ENCODE measurements at places on chromosomes 16 and 17. TPM values are rescaled to one million over a fixed set of nuclear protein-coding genes. Genes with fewer than 3 reads are reported as not detected.

DNA sequence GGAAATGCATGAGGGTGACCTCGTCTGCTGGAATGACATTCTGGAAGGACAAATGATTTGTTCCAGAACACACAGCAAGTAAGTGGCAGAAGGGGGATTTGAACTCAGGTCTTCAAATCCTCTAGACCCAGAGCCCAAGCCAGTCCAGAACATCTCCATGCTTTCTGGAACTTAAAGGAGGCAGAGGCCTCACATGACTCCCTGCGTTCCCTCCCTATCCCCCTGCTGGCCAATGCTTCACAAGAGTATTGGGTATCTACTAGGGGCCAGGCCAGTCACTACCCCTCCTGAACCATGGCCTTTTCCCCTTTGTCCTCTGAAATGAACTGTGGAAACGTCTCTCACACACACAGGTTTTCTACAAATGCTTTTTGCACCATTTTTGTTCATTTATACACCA lies 7.6 kb upstream of the BEAN1 start:
- no peak for DNase-seq

DNA sequence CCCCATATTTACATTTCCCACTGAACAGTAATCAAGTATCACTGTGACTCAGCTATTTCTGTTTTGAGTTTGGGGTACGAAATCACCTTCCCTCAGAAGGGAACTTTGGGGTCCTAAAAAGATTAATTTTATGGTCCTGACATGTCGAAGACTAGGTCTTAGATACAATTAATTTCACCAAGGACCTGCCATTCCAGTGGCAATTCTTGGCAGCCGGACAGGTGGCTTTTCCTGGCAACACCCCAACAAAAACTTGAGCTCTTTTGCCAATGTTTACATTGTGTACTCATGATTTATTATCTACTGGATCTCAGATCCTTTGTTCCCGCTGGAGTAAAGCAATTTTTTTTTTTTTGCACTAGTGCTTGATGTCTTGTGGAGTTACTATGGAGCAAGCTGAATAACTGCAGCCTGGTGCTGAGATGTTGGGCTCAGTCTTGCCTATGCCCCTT lies 14.4 kb downstream of the SLFN5 start:
- DNase-seq, result peak; percentile 48

GRCh38 chr17:74711058-74711824 lies 1.5 kb downstream of the CD300LF start:
- no peak for DNase-seq

- no peak for DNase-seq
Observed at GRCh38 chr16:85535352-85536072, 77.6 kb upstream of the GSE1 start.

DNA sequence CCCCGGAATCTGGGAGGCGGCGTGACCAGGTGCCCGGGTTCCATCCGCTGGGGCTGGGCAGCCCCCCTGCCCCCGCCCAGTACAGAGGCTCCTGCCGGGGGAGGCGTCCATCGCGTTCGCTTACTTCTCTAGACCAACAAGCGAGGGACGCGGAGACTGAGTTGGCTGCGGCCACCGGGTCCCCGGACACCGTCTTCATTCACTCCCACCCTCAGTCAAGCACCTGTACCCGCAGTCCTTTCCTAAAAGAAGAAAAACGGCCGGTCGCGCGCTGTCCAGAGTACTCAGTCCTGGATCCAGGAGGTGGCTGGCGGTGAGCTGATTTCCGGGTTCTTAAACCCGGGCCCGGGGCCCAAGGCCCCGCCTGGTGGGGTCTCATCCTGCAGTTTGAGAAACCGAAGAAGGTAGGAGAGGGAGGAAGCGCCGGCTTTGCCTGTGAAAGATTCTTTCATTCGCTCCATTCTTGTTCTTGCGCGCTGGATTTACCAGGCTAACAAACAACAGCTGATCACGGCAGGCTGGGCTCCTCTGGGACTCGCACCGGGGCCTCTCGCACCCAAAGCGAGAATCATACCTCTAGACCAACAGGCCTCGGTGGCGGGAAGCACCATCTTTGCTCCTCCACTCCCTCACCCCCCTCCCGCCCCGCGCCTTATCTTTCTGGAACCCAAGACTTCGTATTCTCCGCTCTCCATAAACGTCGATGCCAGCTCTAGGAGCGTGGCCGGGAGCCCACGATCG lies 17.4 kb upstream of the OR1F1 start:
- DNase-seq, result no peak

DNA sequence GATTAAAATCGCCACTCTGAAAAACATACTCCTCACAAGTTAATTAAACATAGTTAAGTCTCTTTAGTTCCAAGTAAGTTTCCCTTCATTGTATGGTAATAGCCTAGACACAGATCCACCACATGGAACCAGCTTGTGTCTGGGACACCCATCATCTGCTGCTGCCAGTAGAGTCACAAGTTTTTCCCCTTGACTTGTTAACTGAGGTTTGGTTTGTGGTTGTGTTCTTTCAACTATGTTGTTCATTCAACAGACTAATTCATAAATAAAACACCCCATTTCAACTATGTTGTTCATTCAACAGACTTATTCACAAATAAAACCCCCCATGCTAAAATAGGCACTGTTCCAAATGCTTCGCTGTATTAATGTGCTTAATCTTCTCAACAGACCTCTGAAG lies 24.4 kb downstream of the YWHAE start:
- no peak for DNase-seq

DNA sequence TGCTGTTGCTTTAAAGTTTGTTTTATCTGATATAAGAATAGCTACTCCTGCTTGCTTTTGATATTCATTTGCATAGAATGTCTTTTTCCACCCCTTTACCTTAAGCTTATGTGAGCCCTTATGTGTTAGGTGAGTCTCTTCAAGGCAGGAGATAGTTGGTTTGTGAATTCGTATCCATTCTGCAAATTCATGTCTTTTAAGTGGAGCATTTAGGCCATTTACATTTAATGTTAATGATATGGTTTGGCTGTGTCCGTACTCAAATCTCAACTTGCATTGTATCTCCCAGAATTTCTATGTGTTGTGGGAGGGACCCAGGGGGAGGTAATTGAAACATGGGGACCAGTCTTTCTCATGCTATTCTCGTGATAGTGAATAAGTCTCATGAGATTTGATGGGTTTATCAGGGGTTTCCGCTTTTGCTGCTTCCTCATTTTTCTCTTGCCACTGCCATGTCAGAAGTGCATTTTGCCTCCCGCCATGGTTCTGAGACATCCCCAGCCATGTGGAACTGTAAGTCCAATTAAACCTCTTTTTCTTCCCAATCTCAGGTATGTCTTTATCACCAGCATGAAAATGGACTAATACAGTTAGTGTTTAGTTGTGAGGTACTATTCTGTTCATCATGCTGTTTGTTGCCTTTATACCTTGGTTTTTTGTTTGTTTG lies 27.2 kb downstream of the ATF7IP2 start:
- DNase-seq, result no peak

DNA sequence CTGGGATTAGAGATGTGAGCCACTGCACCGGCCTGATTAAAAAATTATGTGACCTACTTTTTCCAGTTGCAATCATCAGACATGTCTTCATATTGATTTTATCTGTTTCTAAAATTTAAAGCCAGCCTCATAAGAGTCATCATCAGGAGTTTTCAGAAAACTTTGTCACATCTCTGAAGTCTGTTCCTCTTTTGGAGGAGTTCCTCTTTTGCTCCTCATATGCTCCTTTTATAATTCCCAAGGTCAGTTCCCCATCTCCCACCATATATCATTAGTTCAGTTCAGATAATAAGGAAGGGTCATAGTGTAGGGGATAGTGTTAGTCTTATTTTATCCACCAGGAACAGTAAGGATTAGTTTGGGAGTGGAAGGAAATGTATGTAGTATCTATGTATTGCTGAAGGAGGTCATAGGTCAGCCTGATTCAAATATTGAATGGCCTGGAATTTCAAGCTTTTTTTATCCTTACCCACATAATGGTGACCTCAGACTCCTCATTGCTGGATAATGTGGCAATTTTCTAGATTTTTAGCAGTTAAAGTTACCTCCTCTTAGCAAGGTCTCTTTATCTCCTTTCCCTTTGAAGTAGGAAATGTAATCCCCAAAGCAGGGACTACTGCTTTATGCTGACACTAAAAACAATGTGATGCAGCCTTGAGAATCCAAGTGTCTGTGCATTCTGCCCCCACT lies 13.8 kb upstream of the DUSP14 start:
- no peak for DNase-seq

- DNase-seq, result no peak
Observed at GRCh38 chr16:49866595-49867071, 10.7 kb upstream of the ZNF423 start.

GRCh38 chr16:66478733-66479511 lies 51.8 kb downstream of the BEAN1 start:
- no peak for DNase-seq

DNA sequence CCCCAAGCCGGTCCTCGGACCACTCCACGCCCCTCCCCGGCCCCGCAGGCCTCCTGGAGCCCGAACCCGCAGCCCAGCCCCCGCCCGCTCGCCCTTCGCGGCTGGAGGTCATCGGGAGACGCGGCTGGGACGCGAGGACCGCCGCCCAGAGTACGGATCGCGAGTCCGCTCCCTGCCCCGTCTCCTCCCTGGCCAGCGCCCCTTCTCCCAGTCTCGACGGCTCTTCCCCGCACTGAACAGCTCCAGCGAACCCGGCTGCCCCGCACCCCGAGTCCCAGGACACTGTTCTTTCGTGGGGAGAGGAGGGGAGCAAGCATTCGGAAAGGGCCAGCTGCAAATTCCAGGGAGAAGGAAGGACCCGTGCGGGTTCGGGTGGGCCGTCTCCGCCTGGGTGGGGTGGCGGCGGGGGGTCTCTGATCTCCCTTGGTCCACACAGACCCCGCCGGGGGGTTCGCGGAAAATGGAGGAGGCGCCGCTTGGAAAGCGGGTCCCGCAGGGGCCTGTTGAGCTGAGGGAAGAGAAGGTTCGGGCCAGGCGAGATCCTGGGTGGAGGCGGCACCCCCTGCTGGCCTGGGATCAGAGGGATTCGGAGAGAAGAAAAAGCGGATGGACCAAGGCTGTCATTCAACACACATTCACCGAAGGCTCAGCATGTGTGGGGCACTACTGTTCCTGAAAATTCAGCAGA lies 632 bp upstream of the RTN4RL1 start:
- no peak for DNase-seq

GRCh38 chr17:32342603-32343325 lies 791 bp upstream of the C17orf75 start:
- no peak for DNase-seq

- DNase-seq, result no peak
Observed at GRCh38 chr17:41301204-41301790, 1.4 kb downstream of the KRTAP29-1 start.

DNA sequence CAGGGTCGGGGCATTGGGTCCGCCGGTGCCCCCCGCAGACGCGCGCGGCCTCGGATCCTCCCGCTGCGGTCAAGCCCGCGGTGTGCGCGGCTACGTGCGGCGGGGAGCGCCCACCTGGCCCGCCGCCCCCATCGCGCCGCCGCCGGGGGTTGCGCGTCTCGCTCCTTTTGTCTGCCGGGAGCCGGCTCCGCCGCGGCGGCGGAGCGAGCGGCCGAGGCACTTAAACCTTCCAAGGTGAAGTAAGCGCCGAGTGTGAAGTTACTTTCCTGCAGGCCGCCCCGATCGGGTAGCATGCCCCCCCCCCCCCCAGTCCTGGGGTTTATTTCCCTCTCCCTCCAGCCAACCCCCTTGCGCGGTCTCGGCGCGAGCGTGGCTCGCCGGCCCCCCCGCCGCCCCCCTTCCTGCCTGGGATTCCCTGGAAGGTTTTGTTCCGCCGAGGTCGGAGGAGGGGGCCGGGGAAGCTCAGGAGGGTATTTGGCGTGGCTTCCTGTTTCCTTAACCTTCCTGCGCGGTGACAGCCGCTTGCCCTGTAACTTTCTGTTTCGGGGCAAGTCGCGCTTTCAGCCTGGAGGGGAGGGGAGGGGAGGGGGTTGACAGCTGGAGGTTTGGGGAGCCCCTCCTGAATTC lies 56.6 kb upstream of the GSE1 start:
- DNase-seq, result no peak

- DNase-seq, result no peak
Observed at GRCh38 chr17:48556229-48556575, 11.3 kb upstream of the HOXB2 start.

Gene SLC38A8
- not detected for polyA plus RNA-seq

Gene WFIKKN1
- polyA plus RNA-seq, result 2.8 TPM

Gene PTX4
- polyA plus RNA-seq, result 0.04 TPM

Gene GDPD1
- 10.5 TPM for polyA plus RNA-seq

Gene VPS35
- 148 TPM for polyA plus RNA-seq

Gene MMP28
- 1.6 TPM for polyA plus RNA-seq

Gene TEKT1
- 0.97 TPM for polyA plus RNA-seq

Gene TP53TG3C
- polyA plus RNA-seq, result not detected

Gene PDILT
- not detected for polyA plus RNA-seq

Gene FBXW10B
- 0.67 TPM for polyA plus RNA-seq
